ENCODE measurements at places on chromosomes 13 and 19. TPM values are rescaled to one million over a fixed set of nuclear protein-coding genes. Genes with fewer than 3 reads are reported as not detected.

DACT3 gene
- 2.4 TPM for total RNA-seq

OR2Z1 gene
- total RNA-seq, result not detected

TTYH1 gene
- total RNA-seq, result not detected

GPX4 gene
- total RNA-seq, result 385 TPM

R3HDM4 gene
- 36.1 TPM for total RNA-seq

DNA sequence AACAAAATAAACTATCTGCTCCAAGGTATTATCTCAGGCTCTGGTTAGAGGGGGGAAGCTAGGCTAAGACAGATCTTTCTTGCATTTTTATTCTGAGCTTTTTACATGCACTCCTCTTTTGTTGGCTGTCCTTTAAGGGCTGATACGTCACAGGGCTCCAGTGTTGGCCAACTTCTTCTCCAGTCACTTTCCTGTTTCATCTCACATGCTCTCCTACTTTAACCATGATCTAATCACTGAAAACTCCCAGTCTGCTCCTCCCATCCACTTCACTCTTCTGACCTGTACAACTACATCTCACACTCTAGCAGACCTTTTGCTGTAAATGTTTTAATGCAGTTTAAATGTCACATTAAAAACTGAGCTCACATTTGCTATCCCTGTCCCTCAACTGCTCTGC lies 510.0 kb upstream of the KLF12 start:
- no peak overlapping the region for H3K4me3 ChIP-seq
- no peaks in the 10 kb centered on the region for H3K4me1 ChIP-seq
- no peak for DNase-seq
- H3K36me3 ChIP-seq, result no peaks in the 10 kb centered on the region

DNA sequence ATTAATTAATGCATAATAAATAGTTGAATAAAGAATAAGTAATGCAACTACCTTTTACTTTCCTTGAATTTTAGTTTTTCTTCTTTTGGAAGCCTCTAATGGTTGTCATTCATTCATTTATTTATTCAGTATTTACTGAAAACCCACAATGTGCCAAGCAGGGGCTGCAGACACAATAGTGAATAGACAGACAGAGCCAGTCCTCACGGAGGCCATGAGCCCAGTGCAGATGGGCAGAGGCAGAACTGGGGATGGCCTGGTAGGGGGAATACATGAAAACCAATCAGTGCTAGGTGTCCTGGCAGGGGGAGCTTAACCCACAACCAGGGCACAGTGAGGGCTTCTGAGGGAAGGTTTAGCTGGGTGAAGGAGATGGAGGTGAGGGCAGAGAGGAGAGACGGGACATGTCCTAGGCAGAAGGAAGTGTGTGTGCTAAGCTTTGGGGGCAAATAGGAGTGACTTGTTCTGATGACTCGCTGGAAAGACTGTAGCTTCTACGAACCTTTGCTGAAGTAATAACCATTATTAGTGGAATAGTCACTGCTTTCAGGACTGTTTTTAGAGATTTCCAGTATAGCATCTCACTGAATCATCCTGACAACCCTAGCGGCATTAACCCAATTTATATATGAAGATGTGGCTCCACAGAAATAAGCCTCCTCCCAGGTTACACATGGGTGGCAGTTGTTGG lies 55.9 kb downstream of the ERCC5 start:
- H3K27ac ChIP-seq, result no peak overlapping the region
- no peaks in the 10 kb centered on the region for H3K36me3 ChIP-seq
- no peak for DNase-seq
- H3K27me3 ChIP-seq, result no peaks in the 10 kb centered on the region
- no peak overlapping the region for H3K4me3 ChIP-seq

DNA sequence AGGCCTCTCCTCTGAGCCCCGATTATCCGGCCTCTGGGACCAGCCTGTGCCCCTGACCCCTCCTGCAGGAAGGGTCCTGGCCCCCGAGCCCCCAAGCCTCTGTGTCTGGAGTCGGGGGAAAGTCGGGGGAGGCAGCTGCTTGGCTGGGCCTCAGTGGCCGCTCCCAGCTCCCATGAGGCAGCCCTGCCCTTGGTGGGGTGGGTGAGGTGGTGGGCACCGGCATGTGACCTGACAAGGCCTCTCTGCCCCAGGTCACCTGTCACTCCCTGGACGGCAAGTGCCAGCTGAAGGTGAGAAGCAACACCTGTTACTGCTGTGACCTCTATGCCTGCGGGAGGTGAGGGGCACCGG lies 41.5 kb downstream of the TMEM255B start:
- no peak overlapping the region for H3K27ac ChIP-seq
- peaks cover 6% of the 10 kb centered on the region for H3K4me1 ChIP-seq
- H3K4me3 ChIP-seq, result no peak overlapping the region
- H3K36me3 ChIP-seq, result no peaks in the 10 kb centered on the region

- DNase-seq, result no peak
- no peak overlapping the region for H3K4me3 ChIP-seq
- no peaks in the 10 kb centered on the region for H3K27me3 ChIP-seq
- H3K36me3 ChIP-seq, result peaks cover 33% of the 10 kb centered on the region
- H3K27ac ChIP-seq, result no peak overlapping the region
These were observed 16.0 kb downstream of the IRGC start for GRCh38 chr19:43731846-43732245.

- H3K27me3 ChIP-seq, result no peaks in the 10 kb centered on the region
- DNase-seq, result no peak
- H3K4me1 ChIP-seq, result peaks cover 3% of the 10 kb centered on the region
These were observed 26.2 kb downstream of the MAST3 start for GRCh38 chr19:18123819-18124218.

- H3K4me1 ChIP-seq, result no peaks in the 10 kb centered on the region
- DNase-seq, result no peak
- no peaks in the 10 kb centered on the region for H3K27me3 ChIP-seq
- H3K4me3 ChIP-seq, result no peak overlapping the region
These were observed 143.6 kb upstream of the SLITRK1 start for GRCh38 chr13:84025824-84026223.

All from thyroid gland (tissue), 4 donors.